ENCODE measurements at places on chromosomes 12 and 14. TPM values are rescaled to one million over a fixed set of nuclear protein-coding genes. Genes with fewer than 3 reads are reported as not detected.

DNA sequence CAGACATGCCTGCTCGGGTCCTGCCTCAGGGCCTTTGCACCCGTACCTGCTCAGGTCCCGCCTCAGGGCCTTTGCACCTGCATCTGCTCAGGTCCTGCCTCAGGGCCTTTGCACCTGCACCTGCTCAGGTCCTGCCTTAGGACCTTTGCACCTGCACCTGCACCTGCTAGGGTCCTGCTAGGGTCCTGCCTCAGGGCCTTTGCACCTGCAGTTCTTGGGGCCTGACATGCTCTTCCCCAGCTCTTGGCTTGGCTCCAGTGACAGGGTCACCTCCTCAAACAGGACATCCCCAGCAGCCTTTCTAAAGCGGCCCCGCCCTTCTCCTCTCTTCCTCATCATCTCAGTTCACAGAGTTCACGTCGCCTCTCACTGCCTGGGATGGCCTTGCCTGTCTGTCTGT is 54.9 kb upstream of the NCOR2 start:
- DNase-seq = peak; percentile 57
- H3K36me3 ChIP-seq = no peaks in the 10 kb centered on the region
- H3K4me3 ChIP-seq = no peak overlapping the region
- peak overlapping the region; percentile 75 for H3K27ac ChIP-seq

DNA sequence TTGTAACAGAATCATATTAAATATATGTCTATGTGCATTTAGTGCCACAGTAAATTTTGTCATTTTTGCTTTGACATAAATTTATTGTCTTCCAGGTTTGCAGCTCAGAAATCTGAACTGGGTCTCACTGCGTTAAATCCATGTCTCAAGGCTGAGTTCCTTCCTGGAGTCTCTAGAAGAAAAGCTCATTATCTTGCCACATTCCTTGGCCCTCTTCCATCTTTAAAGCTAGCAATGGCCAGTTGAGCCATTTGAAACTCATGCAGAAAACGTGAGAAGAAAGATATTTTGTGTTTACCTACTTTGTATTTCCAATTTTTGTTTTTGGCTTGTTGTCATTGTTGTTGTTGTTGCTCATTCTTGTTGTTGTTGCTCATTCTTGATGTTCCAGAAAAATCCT is 10.7 kb downstream of the PRH1 start:
- no peak overlapping the region for H3K4me3 ChIP-seq
- H3K36me3 ChIP-seq = peaks cover 9% of the 10 kb centered on the region
- no peak for DNase-seq
- H3K4me1 ChIP-seq = no peaks in the 10 kb centered on the region
- H3K27ac ChIP-seq = no peak overlapping the region

DNA sequence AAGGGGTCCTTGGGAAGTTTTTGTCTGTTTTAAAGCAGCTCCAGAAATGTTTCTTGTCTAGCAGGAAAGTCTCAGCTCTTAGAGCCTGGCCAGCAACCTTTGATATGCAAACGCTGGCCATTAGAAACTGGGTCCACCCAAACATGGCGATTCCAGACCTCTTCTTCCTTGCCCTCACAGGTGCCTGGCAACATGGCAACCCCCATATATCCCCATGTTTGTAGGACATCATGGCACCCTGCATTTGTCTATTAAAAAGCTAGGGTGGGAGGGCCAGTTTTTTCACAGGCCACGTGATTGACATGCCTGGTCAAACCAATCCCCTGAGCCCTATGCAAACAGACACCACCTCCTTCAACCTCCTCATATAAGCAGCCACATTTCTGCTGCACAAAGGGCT is 848.7 kb upstream of the FOXG1 start:
- H3K4me1 ChIP-seq = no peaks in the 10 kb centered on the region
- H3K36me3 ChIP-seq = no peaks in the 10 kb centered on the region
- no peak for DNase-seq
- no peaks in the 10 kb centered on the region for H3K27me3 ChIP-seq
- no peak overlapping the region for H3K4me3 ChIP-seq

- no peaks in the 10 kb centered on the region for H3K36me3 ChIP-seq
- no peak overlapping the region for H3K27ac ChIP-seq
- H3K27me3 ChIP-seq = no peaks in the 10 kb centered on the region
- no peak overlapping the region for H3K4me3 ChIP-seq
- no peaks in the 10 kb centered on the region for H3K4me1 ChIP-seq
- no peak for DNase-seq
Observed at GRCh38 chr12:14828892-14829291, 14.4 kb downstream of the ART4 start.

DNA sequence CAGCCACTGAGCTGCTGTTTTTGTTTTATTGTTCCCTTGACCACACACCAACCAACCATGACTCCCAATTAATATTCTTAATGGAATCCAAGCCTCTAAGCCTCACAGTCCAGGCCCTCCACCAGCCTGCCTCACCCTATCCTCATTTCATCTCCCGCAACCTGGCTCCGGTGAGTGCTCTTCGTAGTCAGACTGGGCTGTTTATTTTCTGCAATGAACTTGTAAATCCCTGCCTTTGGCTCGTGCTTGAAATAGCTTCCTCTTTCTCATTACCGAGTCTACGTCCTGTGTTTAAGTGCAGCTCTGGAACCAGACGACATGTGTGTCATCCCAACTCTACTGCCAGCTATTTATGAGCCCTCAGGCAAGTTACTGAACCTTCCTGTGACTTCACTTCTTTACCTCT is 12.4 kb upstream of the ETFBKMT start:
- H3K36me3 ChIP-seq = no peaks in the 10 kb centered on the region
- no peak overlapping the region for H3K27ac ChIP-seq
- no peak for DNase-seq
- peaks cover 17% of the 10 kb centered on the region for H3K4me1 ChIP-seq
- no peaks in the 10 kb centered on the region for H3K27me3 ChIP-seq

ALG10 gene
- total RNA-seq = 10.0 TPM

TAC3 gene
- not detected for total RNA-seq

DNA sequence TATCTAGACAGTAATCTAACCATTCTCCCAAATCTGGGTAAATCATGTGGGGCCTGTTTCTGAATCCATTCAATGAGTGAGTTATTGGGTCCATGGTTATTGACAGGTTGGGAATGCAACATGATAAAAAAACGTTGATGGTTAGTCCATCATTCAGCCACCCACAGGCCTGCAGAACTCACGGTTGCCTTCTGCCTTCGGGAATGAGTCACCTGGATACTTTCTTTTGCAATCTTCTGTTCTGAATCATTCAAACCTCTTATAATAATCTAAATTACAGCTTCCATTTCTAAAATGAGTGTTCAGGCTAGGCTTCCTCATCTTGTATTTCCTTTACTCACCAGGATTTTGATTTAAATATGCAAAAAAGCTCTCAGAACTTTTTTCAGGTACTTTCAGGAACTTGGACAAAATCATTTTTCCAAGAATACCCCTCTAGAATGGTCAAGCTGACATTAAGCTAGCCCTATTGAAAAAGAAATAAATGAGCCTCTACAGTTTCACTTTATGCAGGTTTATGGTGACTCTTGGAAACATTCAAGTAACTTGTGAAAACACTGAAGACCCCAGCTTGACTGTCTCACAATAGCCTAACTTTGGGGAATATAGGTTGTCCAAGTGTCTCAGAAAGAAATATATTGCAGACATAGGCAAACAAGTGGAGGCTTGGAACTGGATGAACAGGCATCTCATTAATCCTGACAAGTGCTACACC is 94.4 kb downstream of the KCNK10 start:
- H3K4me1 ChIP-seq = no peaks in the 10 kb centered on the region
- H3K36me3 ChIP-seq = no peaks in the 10 kb centered on the region
- H3K27me3 ChIP-seq = no peaks in the 10 kb centered on the region
- no peak overlapping the region for H3K27ac ChIP-seq

Measured in lower lobe of right lung (tissue), 2 donors.